ENCODE measurements at places on chromosomes 12 and 14.

GRCh38 chr14:33527023-33527634 is 423.7 kb downstream of the EGLN3 start:
- no peak for DNase-seq

DNA sequence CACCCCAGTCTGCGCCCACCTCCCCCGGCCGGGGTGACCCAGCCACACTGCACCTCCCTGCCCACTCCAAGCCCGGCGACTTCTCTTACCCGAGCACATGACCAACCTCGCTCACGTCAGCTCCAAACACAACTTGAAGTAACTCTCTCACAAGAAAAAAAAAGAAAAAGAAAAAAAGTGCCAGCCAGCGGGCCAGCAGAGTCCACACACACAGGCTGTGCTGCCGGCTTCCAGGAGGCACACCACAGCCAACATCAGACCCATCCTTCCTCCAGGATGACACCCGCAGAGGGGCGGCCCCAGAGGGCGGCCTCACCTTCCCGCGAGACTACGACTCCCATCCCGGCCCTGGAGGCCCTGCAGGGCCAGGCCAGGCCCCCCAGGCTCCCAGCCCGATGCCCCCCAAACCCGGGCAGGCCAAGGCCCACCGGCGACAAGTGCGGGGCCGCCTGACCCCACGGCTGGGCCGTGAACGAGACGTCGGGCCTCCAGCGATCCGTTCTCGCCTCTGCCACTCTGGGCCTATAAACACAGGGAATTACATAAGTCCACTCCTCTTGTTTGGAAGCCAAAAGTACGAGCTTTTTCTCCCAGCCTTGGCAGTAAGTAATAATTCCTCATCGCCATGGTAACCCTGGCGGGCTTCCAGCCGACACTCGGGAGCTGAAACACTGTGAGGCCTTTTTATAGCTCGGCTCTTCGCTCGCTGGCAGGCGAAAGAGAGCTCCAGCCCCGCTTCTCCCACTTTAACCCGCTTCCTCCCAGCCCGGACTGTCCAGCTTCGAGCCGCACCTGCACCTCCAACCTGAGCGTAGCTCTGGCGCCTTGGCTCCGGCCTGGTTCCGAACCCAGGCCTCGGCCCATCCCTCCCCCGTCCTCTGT is 49.1 kb downstream of the NCOR2 start:
- peak; percentile 79 for DNase-seq

GRCh38 chr12:1614360-1614759 is 14.7 kb upstream of the WNT5B start:
- no peak for DNase-seq

- DNase-seq, result no peak
Observed at GRCh38 chr14:33525626-33526025, 425.2 kb downstream of the EGLN3 start.

DNA sequence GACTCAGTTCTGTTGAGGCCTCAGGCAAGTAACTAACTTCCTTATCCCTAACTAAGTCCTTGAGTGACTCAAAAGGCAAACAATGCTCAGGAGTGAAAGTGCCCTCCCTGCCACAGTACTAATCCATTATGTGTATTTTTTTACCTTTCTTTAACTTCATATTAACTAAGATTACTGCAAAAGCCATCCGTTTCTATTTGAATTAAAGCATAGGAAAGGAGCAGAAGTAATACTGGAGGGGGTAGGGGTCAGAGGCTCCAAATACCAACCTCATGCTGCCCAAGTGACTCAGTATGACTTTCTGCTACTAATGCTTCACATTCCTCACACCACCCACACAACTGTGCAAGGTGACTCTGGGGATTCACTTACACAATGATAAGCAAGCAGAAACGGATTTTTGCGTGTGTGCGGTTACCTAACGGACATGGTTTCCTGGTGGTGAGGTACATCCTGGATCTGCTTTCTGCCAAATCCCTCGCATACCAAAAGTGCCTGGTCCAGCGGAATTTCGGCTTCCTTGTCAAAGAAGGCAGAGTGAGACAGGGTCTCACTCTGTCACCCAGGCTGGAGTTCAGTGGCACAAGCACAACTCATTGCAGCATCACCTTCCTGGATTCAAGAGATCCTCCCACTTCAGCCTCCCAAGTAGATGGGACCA is 25.1 kb downstream of the MOK start:
- no peak for DNase-seq

DNA sequence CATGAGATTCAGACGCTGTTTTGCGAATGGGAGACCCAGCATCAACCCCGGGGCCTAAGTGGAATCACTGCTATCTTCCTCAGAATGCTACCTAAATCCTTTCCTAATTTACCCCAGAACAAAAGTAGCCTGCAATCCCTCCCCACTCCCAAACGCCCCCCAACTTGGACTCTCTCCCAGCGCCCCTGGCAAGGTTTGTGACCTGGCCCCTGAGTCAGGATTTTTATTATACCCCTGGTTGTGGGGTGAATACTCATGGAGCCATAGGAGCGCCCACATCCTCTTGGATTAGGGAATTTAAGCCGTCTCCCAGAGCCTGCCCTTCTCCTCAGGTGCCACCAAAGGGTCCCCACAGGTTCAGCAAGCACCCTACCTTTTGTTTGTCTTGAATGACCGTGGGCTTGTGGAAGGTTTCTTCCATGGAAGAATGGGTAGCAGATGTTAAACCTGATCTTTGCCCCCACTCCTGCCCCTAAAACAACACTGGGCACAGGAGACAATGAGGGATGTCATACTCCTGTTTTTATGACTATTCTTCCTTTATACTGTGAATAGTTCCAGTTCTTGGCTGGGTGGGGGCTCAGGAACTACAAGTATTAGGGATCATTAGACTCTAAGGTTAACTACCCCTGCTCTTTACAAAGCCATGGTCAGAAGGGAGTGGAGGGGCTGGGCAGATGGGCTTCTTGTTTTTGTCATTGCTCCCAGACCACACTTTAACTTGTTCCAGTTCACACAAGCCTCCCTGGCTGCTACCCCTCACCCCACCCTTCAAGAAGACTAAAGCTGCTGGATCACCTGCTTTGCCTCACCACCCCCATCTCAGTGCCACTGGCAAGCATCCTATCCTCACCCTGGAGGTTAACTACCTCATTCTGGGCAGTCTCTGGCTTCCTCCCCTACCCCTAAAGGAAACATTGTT is 630 bp downstream of the MYL6B start:
- no peak for DNase-seq

GRCh38 chr14:78737601-78738000 is 567.4 kb downstream of the NRXN3 start:
- peak; percentile 89 for DNase-seq

DNA sequence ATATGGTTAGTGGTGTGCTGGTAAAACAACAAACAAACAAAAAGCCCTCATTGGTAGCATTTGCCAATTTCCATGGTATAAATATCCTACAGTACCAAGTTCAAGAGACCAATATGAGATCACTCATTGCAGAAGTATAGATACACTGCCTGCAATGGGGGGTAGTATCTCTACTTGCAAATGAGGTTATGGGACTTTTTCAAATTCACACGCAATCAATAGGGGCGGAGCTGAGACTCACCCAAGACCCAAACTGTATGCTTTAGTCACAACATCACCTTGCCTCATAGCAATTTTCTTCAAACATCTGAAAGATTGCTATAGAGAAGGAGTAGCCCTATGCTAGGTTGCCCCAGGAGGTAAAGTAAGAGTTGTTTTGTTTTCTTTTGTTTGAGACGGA is 93.7 kb downstream of the VCPKMT start:
- no peak for DNase-seq

DNA sequence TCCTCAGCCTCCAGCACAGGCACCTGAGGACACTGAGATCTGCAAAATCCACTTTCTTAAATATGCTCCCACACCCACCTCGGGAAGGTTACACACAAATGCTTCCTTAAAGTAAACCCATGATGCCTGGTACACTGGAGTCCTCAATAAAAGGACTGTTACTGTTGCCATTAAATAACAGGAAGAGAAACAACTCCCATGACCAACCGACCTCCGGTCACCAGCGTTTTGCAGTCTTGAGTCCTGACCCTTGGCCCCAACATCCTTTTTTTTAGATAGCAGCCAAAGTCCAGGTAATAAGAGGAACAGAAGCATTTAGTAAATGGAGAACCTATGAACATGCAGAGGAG is 42.4 kb downstream of the ITPK1 start:
- DNase-seq, result no peak

GRCh38 chr14:50964683-50965390 is 20.6 kb upstream of the PYGL start:
- no peak for DNase-seq

DNA sequence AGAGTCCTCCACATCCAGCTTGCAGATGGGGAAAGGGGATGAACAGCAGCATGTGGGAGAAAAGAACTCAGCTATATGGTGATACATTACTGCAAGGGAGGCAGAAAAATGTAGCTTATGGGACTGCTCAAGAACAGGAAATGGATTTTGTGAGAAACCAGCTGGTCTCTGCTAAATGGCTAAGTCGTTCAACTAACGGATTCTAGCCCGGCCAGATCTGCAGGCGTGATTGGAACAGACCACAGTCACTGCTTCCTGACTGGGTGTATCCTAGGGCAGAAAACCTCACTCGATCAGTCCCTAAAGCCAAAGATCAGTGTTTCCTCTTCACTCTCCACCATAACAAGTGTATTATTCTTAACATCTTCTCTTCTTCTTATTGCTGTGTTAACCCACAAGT is 8.1 kb upstream of the PTGDR start:
- no peak for DNase-seq

GRCh38 chr14:20608383-20609110 is 17.4 kb upstream of the RNASE12 start:
- no peak for DNase-seq

- DNase-seq, result no peak
Observed at GRCh38 chr12:95557625-95558024, 6.3 kb upstream of the USP44 start.

GRCh38 chr12:101804409-101804808 is 26.4 kb downstream of the GNPTAB start:
- no peak for DNase-seq

DNA sequence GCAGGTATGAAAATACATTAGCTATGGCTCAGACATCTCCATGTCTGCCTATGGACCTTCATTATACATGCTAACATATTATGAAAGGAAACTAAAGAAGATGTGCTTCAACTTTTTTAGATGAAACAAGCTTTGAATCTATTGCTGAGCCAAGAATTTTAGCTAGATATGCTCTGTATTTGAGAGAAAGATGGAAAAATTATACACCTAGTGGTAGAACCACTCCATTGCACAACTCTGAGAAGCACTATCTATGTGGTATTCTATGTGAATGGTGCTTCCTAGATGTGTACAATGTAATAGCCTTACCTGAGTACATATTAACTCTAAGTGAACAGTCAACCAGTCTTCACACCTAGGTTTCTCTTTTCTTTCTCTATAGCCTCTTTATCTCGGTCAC is 17.3 kb downstream of the EPYC start:
- DNase-seq, result no peak

- peak; percentile 92 for DNase-seq
Observed at GRCh38 chr14:24365600-24366412, 2.2 kb upstream of the NFATC4 start.

DNA sequence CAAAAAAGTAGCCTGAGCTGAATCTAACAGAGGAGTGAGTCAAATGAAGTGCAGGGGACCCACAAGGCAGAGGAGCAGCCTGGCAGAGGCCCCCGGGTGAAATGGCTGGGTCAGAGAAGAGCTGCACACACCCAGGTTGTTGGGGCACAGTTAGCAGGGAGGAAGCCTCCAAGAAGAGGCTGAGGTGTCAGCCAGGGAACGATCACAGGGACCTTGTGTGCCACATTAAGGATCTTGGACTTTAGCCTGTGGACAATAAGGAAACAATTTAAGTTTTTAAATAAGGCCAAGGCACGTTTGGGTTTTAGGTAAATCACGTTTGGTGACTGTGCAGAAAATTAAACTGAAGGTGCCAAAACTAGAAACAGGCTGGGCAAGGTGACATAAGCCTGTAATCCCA is 35.1 kb downstream of the OR10P1 start:
- DNase-seq, result no peak

- no peak for DNase-seq
Observed at GRCh38 chr12:13275241-13276085, 78.9 kb downstream of the EMP1 start.

DNA sequence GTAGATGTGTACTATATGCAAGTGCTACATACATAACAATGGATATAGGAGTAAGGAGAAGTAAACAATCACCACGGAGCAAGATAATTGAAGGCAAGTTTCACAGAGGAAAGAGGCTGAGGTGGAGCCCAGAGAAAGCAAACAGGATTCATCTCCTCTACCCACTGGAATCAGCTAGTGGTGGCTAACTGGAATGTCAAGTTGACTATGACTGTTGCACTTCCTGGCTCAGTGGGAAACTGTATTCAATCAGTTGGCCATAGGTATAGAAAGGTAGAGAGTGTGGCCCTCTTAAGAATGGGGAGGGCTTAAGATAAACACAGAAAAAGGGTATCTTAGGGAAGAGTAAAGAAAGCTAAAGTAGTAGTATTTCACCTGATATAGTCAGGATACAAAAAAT is 62.4 kb downstream of the MAP4K5 start:
- no peak for DNase-seq

- DNase-seq, result no peak
Observed at GRCh38 chr12:121741743-121742142, 29.2 kb downstream of the TMEM120B start.

- no peak for DNase-seq
Observed at GRCh38 chr14:53001787-53002378, 51.0 kb upstream of the FERMT2 start.

- DNase-seq, result no peak
Observed at GRCh38 chr14:103427485-103428443, 42.5 kb downstream of the MARK3 start.

- DNase-seq, result no peak
Observed at GRCh38 chr14:71529848-71530247, 402.4 kb upstream of the RGS6 start.

DNA sequence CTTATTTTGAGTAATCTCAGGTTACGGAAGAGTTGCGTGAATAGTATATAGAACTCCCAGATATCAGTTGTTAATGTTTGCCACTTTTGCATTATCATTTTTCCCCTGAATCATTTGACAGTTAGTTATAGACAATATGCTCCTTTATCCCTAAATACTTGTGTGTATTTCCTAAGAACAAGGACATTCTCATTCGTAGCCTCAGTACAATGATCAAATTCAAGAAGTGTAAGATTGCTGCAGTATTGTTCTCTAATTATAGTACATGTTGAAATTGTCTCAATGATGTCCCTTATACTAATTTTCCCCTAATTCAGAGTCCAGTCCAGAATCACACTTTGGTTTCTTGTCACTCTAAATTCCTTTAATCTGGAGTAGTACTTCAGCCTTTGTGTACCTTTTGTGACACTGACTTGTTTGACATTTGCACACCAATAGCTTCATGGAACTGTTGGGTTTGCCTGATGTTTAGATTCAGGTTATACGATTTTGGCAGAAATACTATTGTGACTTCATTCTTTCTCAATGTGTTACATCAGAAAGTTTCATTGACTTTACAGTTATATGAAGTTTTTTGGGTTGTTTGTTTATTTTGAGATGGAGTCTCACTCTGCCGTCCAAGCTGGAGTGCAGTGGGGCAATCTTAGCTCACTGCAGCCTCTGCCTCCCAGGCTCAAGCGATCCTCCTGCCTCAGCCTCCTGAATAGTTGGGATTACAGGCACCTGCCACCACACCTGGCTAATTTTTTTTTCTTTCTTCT is 13.1 kb downstream of the DYNC1H1 start:
- no peak for DNase-seq

- peak; percentile 56 for DNase-seq
Observed at GRCh38 chr12:13233830-13234641, 37.5 kb downstream of the EMP1 start.
